ENCODE measurements at places on chromosomes 3 and 15.

- DNase-seq: no peak
Measured at GRCh38 chr3:60803216-60804173, 447.8 kb downstream of the FHIT start.

- no peak for DNase-seq
Measured at GRCh38 chr3:52385157-52385556, 59.7 kb downstream of the SEMA3G start.

- no peak for DNase-seq
Measured at GRCh38 chr3:69692761-69693160, 46.5 kb upstream of the MITF start.

DNA sequence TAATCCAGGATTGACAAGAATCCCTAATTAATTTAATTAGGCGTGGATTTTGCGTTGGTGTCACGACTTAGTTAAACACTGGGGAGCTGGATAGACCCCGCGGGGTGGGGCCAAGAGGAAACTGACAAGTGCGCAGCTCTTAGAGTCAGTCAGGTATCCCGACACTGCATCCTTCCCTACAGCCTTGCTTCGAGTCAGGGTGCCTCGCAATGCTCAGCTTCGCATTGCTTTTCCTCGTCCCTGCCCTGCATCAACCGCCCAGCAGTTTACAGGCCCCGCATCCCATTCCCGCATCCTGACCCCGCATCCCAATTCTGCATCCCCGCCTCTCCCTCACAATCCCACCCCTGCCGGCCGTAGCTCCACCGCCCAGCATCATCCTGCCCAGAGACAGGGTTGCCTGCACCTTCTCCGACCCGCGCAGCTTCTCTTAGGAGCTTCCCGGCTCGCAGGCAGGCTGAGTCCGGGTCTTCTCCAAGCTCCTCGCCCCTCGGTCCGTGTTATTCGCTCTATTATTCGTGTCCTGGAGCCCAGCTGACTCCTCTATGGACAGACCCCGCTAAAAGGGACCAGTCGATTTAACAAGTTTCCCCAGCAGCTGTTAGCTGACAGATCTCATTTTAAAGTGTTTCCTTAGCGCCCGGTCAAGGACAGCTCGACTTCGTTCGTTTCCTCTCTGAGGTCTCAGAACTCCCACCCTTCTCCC, 699 bp upstream of the SHOX2 start:
- DNase-seq: no peak

- no peak for DNase-seq
Measured at GRCh38 chr15:62945760-62946159, 96.8 kb upstream of the TPM1 start.

GRCh38 chr3:10511809-10512494, 6.6 kb upstream of the ATP2B2 start:
- DNase-seq: no peak
